Stimulated activated CD4-positive, alpha-beta T cell treated with anti-CD3 and anti-CD28 coated beads, Interleukin-4, amount 100 ng/mL, for 24 hours (primary cell): ENCODE measurements at places on chromosomes 2 and 18.
A peak's percentile ranks its signal among the peaks of the same experiment; 100 is the strongest.

DNA sequence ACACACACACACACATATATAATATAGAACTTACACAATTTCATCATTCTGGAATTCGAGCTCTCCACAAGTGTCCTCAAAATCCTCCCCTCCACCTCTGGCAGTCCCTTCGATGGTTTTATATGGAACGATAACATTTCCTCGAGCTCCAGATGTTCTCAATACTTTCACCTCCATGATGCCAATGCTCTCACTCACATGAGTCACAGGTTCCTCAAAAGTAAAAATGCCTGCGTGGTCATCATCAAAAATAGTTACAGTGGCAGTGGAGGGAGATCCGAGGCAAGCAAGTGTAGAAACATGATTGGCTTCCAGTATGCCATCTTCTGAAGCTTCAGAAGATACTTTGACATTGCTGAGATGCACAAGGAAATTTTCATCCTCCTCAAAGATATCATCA lies 23.5 kb downstream of the SLC8A1 start:
- DNase-seq = no peak

DNA sequence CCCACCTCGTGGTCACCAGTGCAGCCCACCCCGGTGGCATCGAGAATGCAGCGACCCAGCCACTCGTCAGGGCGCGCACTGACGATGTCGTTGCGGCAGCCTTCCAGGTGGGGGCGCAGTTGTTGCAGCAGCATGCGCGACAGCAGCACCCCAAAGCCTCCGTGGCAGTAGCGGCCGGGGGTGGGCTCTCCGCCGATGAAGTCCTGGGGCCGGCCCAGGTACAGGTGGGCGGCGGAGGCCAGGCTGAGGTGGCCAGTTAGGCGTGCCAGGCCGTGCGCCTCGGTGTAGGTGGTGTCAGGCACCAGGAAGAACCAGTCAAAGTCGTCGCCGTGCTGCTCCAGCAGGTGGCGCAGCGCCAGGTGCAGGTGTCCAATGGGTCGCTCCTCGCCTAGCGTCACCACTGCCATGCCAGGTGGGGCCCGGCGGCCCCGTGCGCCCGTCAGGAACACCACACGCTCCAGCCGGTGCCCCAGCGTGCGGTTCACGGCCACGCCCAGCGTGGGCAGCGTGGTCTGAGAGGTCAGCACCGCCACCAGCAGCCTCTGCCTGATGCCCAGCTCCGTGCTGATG lies 1.9 kb downstream of the CHPF start:
- DNase-seq = peak; percentile 86

GRCh38 chr2:207416111-207416510 lies 113.7 kb upstream of the CREB1 start:
- DNase-seq = no peak

- DNase-seq = no peak
These were observed 78.6 kb downstream of the CALCRL start for GRCh38 chr2:187369471-187369870.

- DNase-seq = no peak
These were observed 52.6 kb downstream of the MRPL35 start for GRCh38 chr2:86251840-86252266.

DNA sequence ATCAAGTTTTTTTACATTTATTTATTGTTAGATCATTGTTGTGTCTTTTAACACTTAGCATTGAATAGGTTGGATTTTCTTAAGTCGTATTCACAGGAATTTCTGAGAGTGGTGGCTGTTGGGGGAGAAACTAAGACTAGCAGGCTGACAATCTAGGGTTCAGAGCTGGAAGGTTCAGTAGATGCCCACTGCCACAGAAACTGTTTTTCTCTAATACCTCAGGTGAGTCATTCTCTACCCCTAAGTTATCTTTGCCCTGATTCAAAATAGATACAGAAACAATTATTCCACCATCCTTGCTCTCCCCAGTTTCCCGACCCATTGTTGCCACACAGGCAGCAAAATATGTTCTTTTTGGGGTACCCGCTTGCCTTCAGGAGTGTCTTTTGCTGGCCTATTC lies 870.8 kb upstream of the ID2 start:
- no peak for DNase-seq

GRCh38 chr2:98815795-98816194 lies 84.9 kb upstream of the MGAT4A start:
- no peak for DNase-seq
